ENCODE measurements at places on chromosomes 11 and 22. TPM values are rescaled to one million over a fixed set of nuclear protein-coding genes. Genes with fewer than 3 reads are reported as not detected.

Gene KCNJ5
- total RNA-seq = 0.17 TPM

Gene MISFA
- total RNA-seq = 3.2 TPM

Gene ACR
- 1.5 TPM for total RNA-seq

Gene RIBC2
- total RNA-seq = 8.3 TPM

Gene ART5
- total RNA-seq = 5.6 TPM

DNA sequence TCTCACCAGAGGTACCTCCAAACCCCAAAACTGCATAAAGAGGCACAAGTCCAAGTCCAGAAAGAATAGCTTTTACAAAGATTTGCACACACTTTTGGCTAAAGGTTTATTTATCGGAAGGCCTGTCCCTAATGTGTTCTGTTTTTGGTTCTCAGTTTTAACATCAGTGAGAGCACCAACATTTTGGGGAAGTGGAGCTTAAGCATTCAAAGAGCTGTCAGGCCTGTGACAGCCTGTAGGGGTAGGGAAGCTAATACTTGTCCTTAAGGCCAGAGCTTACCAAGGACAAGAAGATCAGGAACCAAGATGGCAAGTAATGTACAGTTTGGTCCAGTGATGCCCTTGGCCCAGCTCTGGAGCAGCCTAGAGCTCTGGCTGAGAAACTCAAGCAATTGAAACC, 38.9 kb upstream of the SCUBE2 start:
- H3K27me3 ChIP-seq = no peaks in the 10 kb centered on the region
- H3K36me3 ChIP-seq = no peaks in the 10 kb centered on the region
- H3K27ac ChIP-seq = no peak overlapping the region
- DNase-seq = no peak
- H3K4me3 ChIP-seq = no peak overlapping the region

Gene CBLIF
- total RNA-seq = not detected

Gene RTN3
- 95.0 TPM for total RNA-seq

GRCh38 chr11:126352934-126353801, 2.3 kb upstream of the ST3GAL4 start:
- no peak for DNase-seq
- H3K4me1 ChIP-seq = peaks cover 38% of the 10 kb centered on the region
- H3K36me3 ChIP-seq = 0 out of 2 replicates have a peak, but pooled peaks cover 6% of the 10 kb centered on the region
- no peaks in the 10 kb centered on the region for H3K27me3 ChIP-seq

Gene PNPLA5
- total RNA-seq = 2.9 TPM

DNA sequence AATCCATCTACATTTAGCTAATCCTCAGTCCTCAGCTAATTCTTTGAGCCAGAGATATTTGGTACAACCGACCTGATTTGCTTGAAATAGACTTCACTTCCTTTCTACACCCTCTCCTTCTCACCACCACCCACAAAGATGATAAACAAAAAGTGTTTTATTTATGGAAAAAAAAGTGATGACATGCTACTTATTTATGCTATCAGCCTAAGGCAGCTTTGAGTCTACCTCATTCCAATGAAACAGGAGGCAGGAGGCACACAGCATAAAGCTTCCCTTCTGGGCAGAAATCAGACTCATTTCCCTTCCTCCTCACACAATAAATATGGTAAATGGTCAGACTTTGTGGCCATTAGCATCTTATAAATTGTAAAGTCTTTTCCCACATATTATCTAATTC, 325.7 kb downstream of the SOX6 start:
- H3K27ac ChIP-seq = no peak overlapping the region
- peaks cover 42% of the 10 kb centered on the region for H3K27me3 ChIP-seq
- no peak for DNase-seq

DNA sequence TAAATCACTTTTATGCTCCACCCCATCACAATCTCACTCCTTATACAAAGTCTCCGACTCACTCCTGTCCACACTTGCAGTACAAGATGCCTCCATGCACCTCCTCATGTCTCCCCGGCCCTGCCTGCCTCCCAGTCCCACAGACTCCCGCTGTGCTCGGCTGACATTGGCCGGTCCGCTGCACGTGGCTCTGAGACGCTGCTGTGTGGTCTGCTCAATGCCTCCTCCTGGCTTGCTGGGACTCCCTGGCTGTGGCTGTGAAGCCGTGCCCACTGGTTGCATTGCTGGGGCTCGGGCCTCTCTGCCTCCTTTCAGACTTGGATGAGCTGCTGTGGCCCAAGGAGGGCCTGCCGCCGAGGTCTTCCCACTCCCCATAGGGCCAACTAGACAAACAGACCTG, 224.0 kb upstream of the B3GAT1 start:
- peaks cover 18% of the 10 kb centered on the region for H3K4me1 ChIP-seq
- H3K4me3 ChIP-seq = no peak overlapping the region
- no peaks in the 10 kb centered on the region for H3K36me3 ChIP-seq
- DNase-seq = no peak
- H3K27ac ChIP-seq = no peak overlapping the region

DNA sequence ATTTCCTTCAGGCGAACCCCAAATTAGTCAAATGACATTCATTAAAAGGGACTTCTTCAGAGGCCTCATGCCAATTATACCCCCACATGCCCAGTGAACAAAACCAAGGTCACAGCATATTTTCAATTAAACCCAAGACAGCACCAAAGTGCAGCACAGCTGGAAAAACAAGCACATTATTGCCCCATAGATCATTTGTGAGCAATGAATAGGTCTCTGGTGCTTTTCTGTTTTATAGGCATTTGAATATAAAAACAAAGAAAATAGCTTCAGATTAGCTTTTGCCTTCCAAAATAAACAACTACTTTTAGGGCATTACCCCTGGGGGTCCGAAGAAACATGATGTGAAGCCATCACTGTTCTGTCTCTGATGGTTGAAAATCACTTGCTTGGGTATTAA, 1319.9 kb downstream of the LRRC4C start:
- H3K27me3 ChIP-seq = no peaks in the 10 kb centered on the region
- no peak for DNase-seq
- no peaks in the 10 kb centered on the region for H3K4me1 ChIP-seq
- H3K4me3 ChIP-seq = no peak overlapping the region
- H3K36me3 ChIP-seq = no peaks in the 10 kb centered on the region

- no peak overlapping the region for H3K4me3 ChIP-seq
- no peak overlapping the region for H3K27ac ChIP-seq
- H3K36me3 ChIP-seq = no peaks in the 10 kb centered on the region
Observed at GRCh38 chr11:76800466-76801200, 17.5 kb downstream of the TSKU start.

DNA sequence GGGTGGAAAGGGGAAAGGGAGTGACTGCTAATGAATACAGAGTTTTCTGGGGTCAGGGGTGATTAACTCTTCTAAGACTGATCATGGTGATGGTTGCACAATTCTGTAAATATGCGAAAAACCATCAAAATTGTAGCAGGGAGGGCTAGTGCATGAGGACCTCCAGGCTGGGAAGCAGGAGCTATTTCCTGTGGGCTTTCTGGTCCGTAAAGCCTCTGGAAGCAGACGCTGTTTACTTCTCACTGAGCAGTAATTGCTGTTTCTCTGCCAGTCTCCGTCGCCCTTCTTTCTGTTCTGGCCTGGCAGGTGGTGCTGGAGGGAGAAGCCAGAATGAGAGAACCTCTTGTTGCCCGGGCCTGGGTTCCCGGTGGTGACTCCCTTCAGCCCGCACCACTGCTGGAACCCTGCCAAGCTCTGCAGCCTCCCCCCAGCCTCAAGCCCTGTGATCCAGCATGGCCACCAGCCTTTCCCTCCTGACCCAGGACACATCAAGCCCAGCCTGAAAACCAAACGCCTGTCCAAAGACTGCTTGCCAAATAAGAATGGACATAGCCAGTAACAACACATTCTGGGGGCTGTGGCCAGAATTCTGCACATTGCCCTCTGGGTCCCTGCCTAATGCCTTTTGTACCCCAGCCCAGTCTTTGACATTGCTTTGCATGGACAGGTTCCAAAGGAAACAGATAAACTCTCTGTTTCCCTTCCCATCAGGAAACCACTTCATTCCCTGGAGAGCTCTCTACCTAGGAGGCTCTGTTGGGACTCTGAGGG, 201.0 kb upstream of the NAV2 start:
- no peak for DNase-seq
- H3K4me1 ChIP-seq = peaks cover 10% of the 10 kb centered on the region
- H3K36me3 ChIP-seq = no peaks in the 10 kb centered on the region
- H3K27ac ChIP-seq = no peak overlapping the region

- peak; percentile 73 for DNase-seq
- H3K27me3 ChIP-seq = no peaks in the 10 kb centered on the region
- no peaks in the 10 kb centered on the region for H3K36me3 ChIP-seq
- peak within 1 kb of the TSS; percentile 90 for H3K27ac ChIP-seq
- peaks cover 37% of the 10 kb centered on the region for H3K4me1 ChIP-seq
- peak within 1 kb of the TSS; percentile 97 for H3K4me3 ChIP-seq
Observed at GRCh38 chr11:107858217-107859070, at the start of gene SLC35F2. Gene SLC35F2, minus strand, starts transcription at chr11:107858787. Its CDS starts 20 bp downstream, at chr11:107858767.

GRCh38 chr11:78061921-78062311, 1.7 kb upstream of the THRSP start:
- no peak overlapping the region for H3K27ac ChIP-seq
- H3K27me3 ChIP-seq = no peaks in the 10 kb centered on the region

DNA sequence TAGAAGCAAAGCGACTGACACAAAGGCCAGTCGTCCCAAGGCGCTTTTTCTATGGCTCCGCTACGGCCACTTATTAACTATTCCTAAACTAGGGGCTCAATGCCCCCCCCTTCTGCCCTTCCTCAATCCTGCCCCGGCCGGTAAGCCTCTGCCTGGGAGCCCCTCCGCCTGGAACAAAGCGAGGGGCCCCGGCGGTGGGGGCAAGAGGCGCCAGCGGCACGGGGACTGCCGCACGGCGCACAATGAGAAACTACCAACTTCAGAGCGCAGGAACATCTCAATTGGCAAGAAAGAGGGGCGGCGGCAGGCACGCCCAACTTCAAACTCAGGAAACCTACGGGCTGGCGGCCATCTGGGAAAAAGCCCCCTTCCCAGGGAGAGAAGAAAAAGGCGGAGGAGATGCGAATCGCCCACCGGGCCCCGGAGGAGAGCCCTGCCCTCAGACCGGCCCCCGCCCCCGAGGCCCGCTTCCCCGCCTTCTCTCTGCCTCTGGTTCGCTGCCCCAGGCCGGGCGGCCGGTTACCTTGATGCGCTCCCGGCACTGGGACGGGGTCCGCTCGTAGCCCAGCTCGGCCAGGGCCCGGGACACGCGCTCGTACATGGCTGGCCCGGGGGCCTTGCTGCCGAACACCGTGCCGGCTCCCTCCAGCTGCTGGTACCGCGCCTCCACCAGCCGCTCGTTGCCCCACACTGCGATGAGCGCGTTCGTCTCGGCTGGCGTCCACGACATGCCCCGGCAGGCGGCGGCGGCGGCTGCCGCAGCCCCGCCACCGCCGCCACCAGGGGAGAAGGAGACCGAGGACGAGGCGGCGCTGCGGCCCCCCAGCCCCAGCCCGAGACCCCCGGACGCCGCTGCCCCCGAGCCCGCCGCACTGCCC, 619 bp downstream of the MSANTD2 start:
- H3K36me3 ChIP-seq = no peaks in the 10 kb centered on the region
- DNase-seq = no peak
- peak overlapping the region; percentile 74 for H3K27ac ChIP-seq
- peaks cover 19% of the 10 kb centered on the region for H3K4me1 ChIP-seq

GRCh38 chr11:93921695-93922468, 71.5 kb upstream of the VSTM5 start:
- no peak overlapping the region for H3K4me3 ChIP-seq
- H3K27me3 ChIP-seq = no peaks in the 10 kb centered on the region
- no peaks in the 10 kb centered on the region for H3K4me1 ChIP-seq
- no peaks in the 10 kb centered on the region for H3K36me3 ChIP-seq

GRCh38 chr22:41009222-41009948, 58.2 kb downstream of the RBX1 start:
- no peaks in the 10 kb centered on the region for H3K36me3 ChIP-seq
- no peak overlapping the region for H3K27ac ChIP-seq
- no peak for DNase-seq
- no peak overlapping the region for H3K4me3 ChIP-seq
- H3K4me1 ChIP-seq = no peaks in the 10 kb centered on the region
- H3K27me3 ChIP-seq = no peaks in the 10 kb centered on the region

DNA sequence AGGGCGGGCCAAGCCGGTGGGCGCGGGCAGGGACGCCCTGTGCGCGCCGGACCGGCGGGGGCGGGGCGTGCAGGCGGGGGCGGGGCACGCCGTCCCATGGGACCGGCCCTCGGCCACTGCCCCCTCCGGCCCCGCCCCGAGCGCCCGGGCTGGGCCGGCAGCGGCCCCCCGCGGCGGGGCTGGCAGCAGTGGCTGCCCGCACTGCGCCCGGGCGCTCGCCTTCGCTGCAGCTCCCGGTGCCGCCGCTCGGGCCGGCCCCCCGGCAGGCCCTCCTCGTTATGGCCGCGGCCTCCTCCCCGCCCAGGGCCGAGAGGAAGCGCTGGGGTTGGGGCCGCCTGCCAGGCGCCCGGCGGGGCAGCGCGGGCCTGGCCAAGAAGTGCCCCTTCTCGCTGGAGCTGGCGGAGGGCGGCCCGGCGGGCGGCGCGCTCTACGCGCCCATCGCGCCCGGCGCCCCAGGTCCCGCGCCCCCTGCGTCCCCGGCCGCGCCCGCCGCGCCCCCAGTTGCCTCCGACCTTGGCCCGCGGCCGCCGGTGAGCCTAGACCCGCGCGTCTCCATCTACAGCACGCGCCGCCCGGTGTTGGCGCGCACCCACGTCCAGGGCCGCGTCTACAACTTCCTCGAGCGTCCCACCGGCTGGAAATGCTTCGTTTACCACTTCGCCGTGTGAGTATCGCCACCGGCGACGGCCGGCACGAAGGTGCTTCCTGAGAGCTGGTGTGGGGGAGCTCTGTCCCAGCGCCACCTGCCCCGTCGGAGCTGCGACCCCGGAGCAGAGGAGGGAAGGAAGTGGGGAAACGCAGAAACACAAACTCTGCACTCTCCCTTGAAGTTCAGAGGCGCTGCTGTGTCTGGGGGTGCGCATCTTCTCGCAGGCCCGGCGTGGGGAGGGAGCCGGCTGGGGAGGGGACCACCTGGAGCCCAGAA, at the start of gene KCNQ1:
TSS of gene KCNQ1 (plus strand) at position 188 of the 925 bp plus-strand sequence. CDS start at position 279, 91 bp downstream.
- peaks cover 13% of the 10 kb centered on the region for H3K4me1 ChIP-seq
- H3K36me3 ChIP-seq = no peaks in the 10 kb centered on the region
- H3K4me3 ChIP-seq = peak within 1 kb of the TSS; percentile 57
- H3K27ac ChIP-seq = peak within 1 kb of the TSS; percentile 24
- peaks cover 16% of the 10 kb centered on the region for H3K27me3 ChIP-seq

GRCh38 chr11:35717043-35717442, 54.5 kb downstream of the TRIM44 start:
- H3K4me3 ChIP-seq = no peak overlapping the region
- no peaks in the 10 kb centered on the region for H3K27me3 ChIP-seq
- no peak for DNase-seq
- no peak overlapping the region for H3K27ac ChIP-seq

Data from HCT116 (cell line).